A549 treated with Hydrocortisone at 1 μM for 4 hours (cell line): ENCODE measurements at places on chromosomes 16 and 17. TPM values are rescaled to one million over a fixed set of nuclear protein-coding genes. Genes with fewer than 3 reads are reported as not detected.

The UNC13D gene
- total RNA-seq, result 5.0 to 6.8 TPM (median 5.9 TPM) in 5 replicates

The TP53TG3 gene
- total RNA-seq, result 0.22 to 1.2 TPM (median 0.59 TPM) in 5 replicates

The PLCG2 gene
- 2.9 to 4.0 TPM (median 3.8 TPM) in 5 replicates for total RNA-seq

The FBXW10B gene
- total RNA-seq, result 1.9 to 3.2 TPM (median 2.7 TPM) in 5 replicates

The LRRC46 gene
- 3.1 to 3.9 TPM (median 3.3 TPM) in 5 replicates for total RNA-seq

The HS3ST4 gene
- not detected in 5 replicates for total RNA-seq

The SLC5A2 gene
- 0.05 to 0.48 TPM (median 0.39 TPM) in 5 replicates for total RNA-seq

The RILP gene
- 11.5 to 19.8 TPM (median 16.9 TPM) in 5 replicates for total RNA-seq

The TAC4 gene
- total RNA-seq, result not detected in 5 replicates

The MT1M gene
- total RNA-seq, result 0.32 TPM in 1 of 5 replicates, not detected in the others

The CA4 gene
- total RNA-seq, result 0.09 to 0.29 TPM (median 0.20 TPM) in 3 of 5 replicates, not detected in the others

The ZNF469 gene
- 5.9 to 9.5 TPM (median 7.7 TPM) in 5 replicates for total RNA-seq
